ENCODE measurements at places on chromosomes 2 and 18.

DNA sequence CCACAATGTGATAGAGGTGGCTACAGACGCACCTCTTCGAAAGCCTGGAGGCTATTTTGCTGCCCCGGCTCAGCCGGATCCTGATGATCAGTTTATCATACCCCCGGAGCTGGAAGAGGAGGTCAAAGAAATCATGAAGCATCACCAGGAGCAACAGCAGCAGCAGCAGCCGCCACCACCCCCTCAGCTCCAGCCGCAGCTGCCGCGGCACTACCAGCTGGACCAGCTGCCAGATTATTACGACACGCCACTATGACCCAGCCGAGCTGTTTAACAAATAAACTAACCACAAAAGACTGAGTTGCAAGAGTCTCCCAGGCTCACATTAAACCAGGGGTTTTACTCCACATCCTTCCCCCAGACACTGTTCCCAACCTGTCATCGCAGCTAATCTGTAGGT lies 263.8 kb downstream of the PHLPP1 start:
- no peak for DNase-seq

DNA sequence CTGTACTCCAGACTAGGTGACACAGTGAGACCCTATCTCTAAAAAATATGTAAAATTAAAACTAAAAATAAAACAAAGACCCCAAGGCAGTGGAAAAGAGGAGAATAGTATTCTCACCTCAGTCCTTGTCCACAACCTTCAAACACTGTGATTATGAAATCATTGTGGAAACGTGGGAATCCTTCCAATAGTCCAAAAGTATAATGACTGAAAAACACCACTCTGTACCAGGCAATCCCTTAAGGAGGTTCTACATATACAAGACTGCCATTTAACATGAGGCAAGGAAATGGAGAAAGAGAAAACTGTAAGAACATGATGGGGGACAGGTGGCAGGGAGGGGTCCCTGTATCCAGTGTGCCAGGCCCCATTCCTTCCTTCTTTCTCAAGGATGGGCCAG lies 66.1 kb downstream of the ACVR1 start:
- no peak for DNase-seq

DNA sequence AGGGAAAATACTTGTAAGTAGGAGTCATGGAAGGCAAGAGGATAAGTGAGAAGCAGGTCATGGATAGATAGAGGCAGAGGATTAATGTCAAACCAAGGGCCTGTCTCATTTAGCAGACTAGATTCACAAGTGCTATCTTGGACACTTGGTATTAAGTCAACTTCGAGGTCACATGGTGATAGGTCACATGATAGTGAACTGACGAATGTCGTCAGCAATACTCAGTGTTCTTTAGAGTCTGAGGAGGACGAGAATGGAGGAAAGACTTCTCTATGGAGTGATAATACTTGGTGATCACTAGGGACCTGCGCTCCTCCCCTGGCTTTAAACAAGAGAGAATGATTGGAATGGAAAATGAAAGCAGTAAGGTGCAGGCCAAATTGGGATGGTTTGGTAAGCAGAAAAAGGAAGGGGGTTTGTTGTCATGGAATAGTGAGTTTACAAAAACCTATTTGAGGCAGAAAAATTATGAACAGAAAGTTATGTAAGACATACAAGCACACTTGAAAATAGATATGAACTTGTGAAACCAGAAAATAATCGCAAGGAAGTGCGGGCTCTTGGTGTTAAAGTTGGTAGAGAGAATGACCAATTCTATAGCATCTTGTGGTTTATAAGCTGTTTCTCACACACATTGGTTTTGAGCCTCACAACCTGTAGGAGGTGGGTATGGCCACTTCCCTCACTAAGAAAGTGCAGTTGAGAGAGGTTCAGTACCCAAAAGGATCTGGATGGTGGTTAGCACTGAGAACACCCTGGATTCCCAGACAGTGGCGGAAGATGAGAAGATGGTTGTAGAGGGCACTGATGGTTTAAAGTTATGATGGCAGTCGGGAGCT lies 141.5 kb downstream of the WDSUB1 start:
- DNase-seq: no peak

DNA sequence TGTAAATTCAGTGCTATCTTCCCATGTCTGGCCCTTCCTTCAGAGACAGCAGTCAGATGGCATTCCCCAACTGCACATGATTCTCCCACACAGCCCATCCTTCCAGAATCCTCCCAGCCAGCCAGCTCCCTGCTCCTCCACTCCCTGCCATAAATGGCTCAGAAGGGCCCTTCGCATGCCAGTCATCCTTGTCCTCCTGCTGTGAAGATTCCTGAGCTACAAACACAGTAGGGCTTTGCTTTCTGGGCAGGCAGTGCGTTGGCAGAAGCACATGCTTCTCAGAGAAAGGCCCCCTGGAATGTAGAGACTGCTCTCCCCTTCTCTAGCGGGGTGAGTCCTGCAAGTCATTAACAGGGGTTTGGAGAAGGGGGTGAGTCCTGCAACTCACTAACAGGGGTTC lies 71.9 kb downstream of the TEX51 start:
- no peak for DNase-seq

GRCh38 chr18:5972298-5972697 lies 77.0 kb upstream of the TMEM200C start:
- DNase-seq: no peak

GRCh38 chr2:12478151-12479064 lies 238.3 kb upstream of the TRIB2 start:
- DNase-seq: no peak

GRCh38 chr2:74212702-74213410 lies 14.4 kb downstream of the MTHFD2 start:
- no peak for DNase-seq

- no peak for DNase-seq
These were observed 245.1 kb downstream of the LDLRAD4 start for GRCh38 chr18:13463526-13464210.

DNA sequence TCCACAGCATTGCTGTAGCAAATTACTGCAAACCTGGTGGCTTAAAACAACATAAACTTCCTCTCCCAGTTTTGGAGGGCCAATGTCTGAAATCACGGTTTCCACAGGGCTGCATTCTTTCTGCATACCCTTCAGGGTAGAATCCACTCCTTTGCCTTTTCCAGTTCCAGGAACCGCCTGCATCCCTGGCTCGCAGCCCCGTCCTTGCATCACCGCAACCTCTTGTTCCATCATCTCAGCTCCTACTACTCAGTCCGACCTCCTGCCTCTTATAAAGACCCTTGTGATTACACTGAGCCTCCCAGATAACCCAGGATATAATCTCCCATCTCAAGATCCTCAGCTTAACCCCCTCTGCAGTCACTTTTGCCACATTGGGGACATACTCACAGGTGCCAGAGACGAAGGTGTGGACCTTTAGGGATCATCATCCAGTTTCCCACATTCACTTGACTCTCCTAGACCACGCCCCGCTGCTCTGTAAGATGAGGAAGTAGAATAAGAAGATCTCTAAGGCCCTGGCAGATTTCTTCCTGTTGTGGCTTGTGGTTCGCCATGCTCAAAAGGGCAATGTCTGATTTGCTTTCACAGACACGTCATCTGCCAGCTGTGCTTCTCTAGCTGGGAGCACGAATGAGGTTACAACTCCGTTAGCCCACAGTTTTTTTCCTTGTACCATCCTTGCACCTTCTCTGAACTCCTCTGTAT lies 103.6 kb upstream of the AGAP1 start:
- DNase-seq: peak; percentile 19

DNA sequence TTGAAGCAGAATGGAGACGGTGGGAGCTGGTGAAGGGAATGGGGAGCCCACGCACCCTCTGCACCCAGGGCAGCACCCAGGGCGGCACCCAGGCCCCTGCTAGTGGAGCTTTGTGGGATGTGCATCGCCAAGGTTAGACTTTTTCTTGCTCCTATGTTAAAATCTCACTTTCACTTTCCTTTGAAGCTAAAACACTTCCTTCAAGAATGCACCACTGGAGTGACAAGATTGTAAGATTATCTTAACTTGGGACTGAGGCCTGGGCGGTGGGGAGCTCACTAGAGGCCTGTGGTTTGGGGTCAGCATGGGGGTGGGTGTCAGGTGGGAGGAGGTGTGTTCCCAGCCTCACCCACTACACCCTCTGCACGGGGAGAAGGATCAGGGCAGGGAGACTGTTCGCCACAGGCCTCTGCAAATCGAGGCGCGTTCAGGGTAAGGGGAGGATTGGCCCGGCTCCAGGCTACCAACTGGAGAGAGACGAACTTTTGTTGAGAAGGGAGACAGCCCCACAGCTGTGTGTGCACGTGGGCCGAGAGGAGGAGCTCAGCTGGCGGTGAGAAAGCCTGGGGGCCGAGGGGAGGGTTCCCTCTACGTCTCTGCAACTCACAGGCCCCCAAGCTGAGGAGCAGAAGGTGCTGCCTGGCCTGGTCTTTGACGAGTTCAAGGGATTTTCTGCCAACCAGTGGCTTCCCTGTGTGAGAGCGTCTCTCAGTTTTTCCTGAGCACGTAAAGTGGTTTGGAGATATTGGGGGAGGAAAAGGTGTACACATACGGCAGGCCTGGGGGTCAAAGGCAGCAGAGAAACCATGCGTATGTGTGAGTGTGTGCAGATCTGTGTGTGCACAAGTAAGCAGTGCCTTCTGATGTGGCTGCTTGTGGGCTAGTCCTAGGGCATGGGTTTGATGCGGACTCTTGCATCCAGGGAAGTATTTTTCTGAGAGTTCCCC lies 147.7 kb downstream of the KLHL29 start:
- DNase-seq: peak; percentile 11

DNA sequence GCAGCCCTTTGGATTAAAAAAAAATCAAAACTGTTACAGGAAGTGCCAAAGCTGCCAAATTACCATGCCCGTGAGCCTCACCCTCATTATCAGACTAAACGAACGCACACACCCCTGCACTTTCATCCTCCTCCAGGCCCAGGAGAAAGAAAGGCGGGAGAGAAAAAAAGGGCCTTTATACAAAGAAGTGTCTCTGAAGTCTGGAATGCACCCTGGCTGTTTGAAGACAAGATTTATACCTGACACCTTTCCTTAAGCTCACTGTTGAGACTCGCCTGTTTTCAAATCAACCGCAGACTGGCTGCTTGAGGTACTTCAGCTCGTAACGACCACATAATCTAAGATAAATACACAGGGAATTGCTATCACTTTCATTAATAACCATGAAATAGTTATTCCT lies 31.0 kb downstream of the EDAR start:
- no peak for DNase-seq

DNA sequence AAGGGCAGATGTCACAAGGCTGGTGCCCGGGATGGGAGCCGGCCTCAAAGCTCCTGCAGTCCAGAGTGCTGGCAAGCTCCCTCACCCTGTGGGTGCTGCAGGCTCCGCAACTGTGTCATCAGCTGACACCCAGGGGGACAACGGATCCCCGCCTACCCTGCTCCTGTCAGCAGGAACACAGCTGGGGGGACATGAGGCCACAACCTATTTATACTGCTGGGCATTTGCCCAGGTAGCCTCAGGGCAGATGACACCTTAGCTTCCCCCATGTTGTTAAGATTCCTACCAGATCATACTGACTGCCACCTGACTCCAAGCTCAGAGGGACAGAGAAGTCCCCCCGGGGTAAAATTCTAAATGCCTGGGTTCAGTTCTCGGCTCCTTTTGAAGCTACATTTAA lies 1.2 kb downstream of the ANKRD23 start:
- DNase-seq: no peak
